Esophagus mucosa (tissue), 1 donor: ENCODE measurements at places on chromosomes 3 and 15. TPM values are rescaled to one million over a fixed set of nuclear protein-coding genes. Genes with fewer than 3 reads are reported as not detected.

The ANKRD34C gene
- not detected for total RNA-seq

The GHSR gene
- not detected for total RNA-seq

The GABRR3 gene
- not detected for total RNA-seq

The C3orf49 gene
- total RNA-seq, result not detected

The COL8A1 gene
- total RNA-seq, result 2.2 TPM

The EFCC1 gene
- 0.20 TPM for total RNA-seq

The RTP1 gene
- total RNA-seq, result not detected

The PARP15 gene
- 0.56 TPM for total RNA-seq

The EPB42 gene
- total RNA-seq, result not detected

The ATG3 gene
- 41.0 TPM for total RNA-seq

DNA sequence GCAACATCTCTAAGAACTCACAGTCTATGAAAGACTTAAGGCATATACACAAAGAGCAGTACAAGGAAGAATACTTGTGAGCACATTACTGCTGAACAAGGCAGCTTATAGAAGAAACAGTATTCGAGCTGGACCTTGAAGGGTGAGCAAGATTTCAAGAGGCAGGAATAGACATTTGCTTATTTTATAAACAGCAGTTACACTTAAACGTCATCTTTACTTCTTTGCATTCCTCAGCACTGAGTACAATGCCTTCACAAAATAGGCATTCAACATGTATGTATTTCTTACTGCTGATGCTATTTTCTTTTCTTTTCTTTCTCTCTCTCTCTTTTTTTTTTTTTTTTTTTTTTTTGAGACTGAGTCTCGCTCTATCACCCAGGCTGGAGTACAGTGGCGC is 205.8 kb downstream of the ZIC4 start:
- ATAC-seq, result no peak

DNA sequence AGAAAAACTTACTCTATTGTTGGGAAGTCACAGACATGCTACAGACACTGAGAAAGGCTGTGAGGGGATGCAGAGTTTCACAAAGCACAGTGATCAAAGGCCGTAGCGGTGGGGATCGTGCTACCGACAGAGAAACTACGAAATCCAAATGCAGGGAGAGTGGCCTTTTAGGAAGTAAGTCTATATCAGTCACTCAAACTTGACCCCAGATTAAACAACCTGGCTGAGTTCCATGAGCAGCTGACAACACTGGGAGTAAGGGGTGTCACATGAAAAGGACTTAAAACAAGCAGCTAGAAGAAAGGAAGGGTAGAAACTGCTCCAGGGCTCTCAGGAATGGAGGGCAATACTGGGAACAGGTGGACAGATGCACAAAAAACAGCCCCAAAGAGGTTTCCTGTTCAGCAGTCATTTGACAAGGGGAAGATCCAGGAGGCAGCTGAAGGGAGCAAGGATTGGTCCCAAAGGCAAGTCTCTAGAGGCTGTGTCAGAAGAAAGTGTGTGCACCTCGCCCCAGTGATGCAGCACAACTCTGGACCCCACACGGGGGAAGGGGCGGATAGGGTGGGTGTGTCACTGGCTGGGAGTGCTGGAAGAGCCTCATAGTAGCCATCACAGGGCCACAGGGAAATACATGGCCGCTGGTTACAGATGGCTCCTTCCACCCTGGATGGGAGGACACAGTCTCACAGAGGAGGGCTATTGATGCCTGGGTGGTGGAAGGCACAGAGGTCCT is 20.3 kb upstream of the HDAC11 start:
- no peak for ATAC-seq

- no peak for ATAC-seq
These were observed 68.7 kb downstream of the SMAD6 start for GRCh38 chr15:66770518-66771350.

DNA sequence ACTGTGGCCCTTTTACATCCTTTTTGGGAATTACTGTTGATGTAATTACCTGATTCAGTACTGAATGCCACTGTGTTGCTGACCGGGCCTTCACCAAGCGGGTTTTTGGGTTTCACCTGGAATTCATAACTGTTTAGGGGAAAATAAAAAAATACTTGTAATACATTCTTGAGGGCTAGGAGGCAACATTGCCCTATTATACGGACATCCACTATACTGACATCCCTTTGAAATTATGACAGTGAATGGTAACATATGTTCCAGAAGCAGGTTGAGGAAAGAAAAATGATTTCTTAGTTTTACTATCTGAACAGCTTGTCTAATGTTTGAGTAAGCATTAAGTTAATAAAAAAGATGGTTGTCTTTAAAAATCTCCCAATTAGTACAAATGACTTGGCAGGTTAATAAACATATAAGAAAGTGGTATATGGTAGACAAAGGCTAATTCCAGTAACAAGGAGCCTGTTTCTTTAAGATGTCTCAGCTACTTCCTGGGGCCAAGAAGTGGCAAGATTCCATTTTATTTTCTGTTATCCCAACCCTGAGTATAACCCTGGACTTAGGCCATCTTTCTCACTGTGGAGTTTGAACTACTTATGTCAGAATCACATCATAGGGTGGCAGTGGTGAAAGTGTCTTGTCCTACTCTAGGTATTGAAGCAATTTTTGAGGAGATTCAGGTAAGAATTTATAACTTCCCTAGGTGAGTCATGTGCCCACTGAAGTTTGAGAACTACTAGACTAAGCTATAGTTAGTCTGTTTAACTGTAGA is 45.5 kb downstream of the TFG start:
- ATAC-seq, result no peak

DNA sequence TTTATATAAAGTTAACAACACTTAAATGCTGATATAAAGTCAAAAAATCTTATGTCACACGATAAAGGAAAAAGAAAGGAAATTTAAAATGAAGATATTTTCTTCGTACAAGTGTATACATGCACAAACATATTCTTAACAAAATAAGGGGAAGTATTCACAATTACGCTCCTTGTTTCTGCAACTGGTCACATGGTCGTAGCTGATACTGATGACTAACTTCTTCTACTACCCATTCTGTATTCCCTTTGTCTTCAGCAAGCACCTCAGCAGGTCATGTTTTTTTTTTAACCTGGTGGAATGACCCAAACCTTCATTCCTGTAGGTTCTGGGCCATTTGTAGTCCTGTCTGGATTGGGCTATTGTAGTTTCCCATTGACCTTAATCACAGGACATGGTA is 30.0 kb upstream of the CMTM8 start:
- ATAC-seq, result no peak

DNA sequence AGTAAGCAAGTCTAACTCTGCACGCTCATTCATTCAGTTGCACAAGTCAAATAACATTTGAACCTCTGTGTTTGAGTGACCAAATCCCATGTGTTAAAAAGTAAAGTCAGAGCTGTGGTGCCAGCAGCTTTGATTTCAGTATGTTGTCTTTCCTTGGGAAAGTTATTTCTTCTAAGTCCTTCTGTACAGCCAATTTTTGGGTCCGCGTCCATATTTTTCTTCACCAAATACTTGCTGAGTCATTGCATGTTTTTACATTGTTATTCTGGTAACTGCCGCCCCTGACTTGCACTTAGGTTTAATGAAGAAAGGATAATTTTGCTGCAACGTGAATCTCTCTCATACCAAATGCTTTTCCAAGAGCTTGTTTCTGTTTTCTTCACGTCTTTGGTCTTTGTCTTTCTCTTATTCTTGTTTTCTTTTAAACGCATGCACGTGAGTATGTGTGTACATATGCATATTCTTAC is 56.7 kb downstream of the PLS1 start:
- no peak for ATAC-seq

GRCh38 chr3:16462679-16463078 is 50.8 kb downstream of the RFTN1 start:
- ATAC-seq, result no peak

DNA sequence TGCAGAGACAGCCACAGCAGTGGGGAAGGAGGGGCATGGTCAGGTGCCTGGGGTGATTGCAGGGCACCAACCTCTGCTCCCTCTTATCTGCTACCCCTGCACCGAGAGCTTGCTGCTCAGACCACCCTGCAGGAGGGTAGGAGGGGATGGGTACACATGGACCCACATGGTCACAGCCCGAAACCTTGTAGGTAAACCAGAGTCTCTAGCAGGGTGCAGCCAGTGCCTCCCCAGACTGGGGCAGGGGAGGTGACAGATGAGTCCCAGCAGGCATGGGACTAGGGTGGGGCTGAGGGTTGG is 49.2 kb downstream of the FAH start:
- no peak for ATAC-seq

- no peak for ATAC-seq
These were observed 17.5 kb downstream of the ADPGK start for GRCh38 chr15:72766025-72766424.

DNA sequence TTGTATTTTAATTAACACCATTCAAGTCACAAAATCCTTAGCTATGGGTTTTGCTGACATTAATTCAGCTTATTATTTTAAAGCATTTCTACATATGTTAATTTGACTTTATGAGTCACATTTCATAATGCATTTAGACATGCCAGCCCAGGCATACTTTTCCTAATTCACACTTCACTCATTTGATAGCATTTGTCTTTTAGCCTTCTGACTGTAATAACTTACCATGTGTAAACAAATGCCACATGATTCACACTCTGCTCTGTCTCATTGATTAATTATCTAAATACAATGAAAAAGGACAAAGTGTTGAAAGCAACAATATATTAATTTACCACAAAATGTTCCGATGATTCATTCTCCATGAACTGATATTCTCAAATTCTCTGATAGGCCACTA is 927.8 kb upstream of the EPHA6 start:
- no peak for ATAC-seq

GRCh38 chr15:39692356-39693327 is 90.0 kb downstream of the FSIP1 start:
- ATAC-seq, result peak; percentile 84

DNA sequence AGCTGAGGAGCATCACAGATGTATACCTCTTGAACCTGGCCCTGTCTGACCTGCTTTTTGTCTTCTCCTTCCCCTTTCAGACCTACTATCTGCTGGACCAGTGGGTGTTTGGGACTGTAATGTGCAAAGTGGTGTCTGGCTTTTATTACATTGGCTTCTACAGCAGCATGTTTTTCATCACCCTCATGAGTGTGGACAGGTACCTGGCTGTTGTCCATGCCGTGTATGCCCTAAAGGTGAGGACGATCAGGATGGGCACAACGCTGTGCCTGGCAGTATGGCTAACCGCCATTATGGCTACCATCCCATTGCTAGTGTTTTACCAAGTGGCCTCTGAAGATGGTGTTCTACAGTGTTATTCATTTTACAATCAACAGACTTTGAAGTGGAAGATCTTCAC is 3.0 kb downstream of the CCR8 start:
- no peak for ATAC-seq

GRCh38 chr3:47994180-47994579 is 22.0 kb downstream of the MAP4 start:
- no peak for ATAC-seq

DNA sequence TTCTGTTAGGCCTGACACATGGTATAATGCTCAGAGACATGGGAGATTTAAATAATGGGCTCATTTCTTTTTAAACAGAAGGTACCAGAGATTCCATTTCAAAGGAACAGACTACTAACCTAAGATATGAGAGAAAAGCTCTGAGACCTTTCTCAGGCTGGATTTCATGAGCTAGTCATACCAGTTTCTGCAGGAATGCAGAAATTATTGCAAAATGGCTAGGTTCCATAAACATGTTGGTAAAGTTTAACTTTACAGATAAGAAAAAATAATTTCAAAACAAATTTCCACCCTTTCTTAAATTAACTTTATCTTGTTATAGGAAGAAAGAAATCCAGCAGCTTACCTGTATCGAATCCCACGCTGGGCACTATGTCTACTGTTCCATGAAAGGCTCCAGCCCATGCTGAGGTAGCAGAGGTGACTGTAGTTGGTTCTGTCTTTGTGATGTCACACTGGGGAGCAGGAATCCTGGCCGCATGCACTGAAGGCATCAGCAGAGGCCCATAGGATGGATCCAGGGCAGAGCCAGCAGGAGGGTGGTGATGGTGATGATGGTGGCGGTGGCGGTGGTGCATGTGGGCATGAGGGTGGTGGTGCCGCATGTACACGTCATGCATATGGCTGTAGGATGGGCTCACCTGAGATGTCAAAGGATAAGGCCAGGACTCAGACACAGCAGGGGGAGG is 22.6 kb downstream of the VGLL3 start:
- ATAC-seq, result no peak

GRCh38 chr3:169195672-169196071 is 467.8 kb downstream of the MECOM start:
- no peak for ATAC-seq

DNA sequence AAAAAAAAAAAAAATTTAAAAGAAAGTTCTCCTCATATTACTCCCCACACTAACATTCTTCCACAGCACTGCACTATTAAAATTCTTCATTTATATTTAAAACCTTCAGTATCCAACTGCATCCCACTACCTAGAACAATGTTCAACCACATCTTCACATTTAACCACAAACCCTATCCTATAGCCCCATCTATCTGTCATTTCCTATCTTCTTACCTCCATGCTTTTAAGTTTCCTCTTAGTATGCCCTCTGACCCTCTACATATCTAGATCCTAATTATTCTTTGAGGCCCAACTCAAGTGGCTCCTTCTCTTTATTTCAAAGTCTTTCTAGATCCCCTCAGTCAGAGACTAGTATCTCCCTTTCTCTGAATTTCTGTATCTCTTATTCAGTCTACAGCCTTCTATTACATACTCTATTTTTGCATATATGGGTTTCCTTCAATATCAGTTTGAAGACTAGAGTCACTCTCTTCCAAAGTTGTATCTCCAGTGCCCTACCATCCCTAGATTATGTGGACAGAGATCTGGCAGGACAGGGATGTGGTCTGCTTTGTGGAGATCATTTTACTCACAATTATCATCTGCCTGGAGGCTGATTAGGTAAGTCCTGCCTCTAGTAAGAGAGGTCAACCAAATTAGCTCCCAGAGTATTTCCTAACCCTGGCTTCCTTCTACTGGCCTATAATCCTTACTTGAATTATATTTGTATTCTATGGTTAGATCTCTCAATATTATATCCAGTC is 1.4 kb downstream of the CIAO2A start:
- ATAC-seq, result no peak

DNA sequence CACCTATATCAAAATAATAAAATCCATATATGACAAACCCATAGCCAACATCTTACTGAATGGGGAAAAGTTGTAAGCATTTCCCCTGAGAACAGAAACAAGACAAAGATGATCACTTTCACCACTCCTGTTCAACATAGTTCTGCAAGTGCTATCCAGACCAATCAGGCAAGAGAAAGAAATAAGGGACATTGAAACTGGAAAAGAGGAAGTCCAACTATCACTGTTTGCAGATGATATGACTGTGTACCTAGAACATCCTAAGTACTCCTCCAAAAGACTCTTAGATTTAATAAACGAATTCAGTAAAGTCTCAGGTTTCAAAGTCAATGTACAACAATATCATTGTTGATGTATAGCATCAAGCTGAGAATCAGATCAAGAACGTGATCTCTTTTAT is 35.6 kb upstream of the FGF7 start:
- no peak for ATAC-seq

GRCh38 chr3:58214484-58215316 is 3.9 kb upstream of the DNASE1L3 start:
- peak; percentile 90 for ATAC-seq

DNA sequence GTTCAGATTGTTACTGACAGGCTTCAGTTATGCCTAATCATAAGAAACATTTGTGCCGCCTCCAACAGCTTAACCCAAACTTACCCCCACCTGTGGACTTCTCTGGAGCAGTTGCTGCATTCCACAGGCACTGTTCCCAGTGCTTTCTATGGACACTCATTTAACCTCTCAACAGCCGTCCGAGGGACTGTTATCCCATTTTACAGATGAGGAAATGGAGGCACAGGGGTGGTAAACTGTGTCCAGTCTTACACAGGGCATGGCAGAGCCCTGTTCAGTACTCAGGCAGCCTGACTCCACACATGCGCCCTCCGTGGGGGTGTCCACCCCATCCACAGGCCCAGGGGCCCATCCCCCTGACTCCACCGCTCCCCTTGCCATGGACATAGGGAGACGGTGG is 14.3 kb upstream of the TGM5 start:
- no peak for ATAC-seq
